ENCODE measurements at places on chromosomes 7 and 10.

DNA sequence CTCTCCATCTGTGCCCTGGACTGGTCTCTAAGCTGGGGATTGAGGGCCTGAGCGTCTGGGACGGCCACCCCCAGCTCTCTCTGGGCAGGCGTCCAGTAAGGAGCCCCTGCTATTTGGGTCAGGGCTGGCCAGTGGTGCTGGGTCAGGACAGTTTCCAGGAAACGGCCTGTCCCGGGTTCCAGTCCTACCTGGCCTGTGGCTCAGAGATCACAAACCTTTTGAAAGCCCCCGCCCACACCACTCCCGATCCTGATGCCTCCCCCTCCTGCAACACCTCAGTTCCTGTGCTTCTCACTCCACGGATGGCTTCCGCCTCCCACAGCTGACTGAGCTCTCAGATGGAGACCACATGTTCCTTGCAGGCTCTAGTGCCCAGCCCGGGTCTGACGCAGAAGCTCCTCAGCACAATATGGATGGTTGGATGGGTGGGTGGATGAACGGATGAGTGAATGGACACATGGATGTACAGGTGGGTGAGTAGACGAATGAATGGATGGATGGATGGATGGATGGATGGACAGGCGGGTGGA, 91.7 kb upstream of the PDGFA start:
- DNase-seq = no peak

GRCh38 chr10:23656735-23657134, 217.9 kb downstream of the OTUD1 start:
- DNase-seq = no peak

DNA sequence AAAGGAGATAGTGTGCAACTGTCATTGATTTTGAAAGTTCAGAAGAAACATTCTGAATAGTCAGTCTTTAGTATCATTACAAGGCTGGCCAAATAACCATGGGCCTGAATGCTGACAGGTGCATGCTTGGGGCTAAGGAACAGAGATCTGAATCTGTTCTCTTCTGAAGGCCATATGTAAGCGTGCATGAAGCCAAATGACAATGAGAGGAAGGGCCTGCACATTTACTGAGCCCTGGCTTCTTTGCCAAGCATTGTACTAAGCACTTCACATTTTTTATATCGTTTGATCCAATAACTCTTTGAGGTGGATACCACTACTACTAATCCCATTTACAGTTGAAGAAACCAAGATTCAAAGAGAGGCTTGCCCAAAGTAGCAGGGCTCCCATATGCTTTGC, 22.5 kb upstream of the TIAL1 start:
- DNase-seq = no peak

DNA sequence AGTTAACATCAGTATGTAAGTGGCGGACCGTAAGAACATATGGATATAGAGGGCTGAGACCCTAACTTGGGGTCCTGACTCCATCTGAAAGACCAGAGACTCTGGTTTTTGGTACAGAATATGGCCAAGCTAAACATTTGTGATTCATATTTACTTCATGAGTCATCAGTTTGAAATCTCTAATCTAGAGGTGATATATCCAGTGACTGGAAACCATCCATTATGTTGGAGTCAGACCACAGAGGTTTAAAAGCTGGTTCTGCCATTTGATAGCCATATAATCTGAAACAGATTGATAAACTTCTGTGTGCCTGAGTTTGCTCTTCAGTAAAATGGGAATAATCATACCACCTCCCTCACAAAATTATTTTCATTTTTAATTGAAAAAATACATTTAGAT, 505.3 kb downstream of the SORCS3 start:
- no peak for DNase-seq

- DNase-seq = no peak
These were observed 129.0 kb downstream of the CDH23 start for GRCh38 chr10:71525721-71526120.

GRCh38 chr7:118111347-118111746, 72.6 kb upstream of the LSM8 start:
- DNase-seq = peak; percentile 3

DNA sequence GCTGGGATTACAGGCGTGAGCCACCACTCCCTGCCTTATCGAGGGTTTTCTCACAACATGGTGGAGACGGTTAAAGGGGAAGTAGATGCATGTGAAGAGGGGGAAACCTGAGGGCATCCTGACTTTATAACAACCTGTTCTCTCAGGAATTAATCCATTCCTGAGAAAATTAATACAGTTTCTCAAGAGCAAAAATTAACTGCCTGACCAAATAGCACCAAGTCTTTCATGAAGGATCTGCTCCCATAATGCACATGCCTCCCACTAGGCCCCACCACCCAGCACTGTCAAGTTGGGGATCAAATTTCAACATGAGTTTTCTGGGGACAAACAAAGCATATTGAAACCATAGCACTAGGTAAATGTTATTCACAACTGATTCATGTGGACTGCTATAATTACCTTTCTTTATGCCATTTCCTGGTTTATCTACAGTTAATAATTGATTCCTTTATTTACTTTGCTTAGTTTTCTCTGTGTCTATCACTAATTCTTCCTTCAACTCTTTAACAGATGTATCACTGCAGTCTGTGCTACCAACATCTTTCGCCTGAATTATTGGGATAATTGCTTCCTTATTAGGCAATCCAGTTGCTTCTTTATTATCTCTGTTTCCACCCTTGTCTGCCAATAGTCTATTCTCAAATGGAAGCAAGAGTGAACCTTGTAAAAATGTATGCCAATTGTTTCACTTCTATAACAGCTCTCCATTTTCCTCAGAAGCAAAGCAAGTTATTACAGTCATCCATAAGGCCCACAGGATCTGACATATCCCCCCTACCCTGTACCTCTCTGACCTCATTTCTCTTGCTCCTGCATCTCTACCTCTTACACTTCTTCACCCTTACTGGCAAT, 12.9 kb upstream of the MICU1 start:
- DNase-seq = no peak

GRCh38 chr7:99440195-99440594, 1.5 kb downstream of the CPSF4 start:
- DNase-seq = no peak

DNA sequence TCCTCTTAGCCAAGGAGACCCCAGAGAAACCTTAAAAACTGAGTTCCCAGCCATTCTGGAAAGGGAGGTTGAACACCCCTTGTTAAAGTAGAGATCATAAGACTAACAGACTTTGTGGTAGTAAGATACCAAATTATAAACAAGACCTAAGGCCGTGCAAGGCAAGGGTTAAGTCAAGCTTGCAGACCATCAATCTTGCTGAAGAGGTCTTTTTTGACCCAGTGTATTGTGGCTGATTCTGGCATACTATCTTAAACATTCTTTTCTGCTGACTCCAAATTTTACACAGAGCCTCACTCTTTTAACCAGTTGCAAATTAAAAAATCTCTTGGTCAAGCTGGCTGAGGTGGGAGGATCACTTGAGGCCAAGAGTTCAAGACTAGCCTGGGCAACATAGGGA, 1.2 kb upstream of the TBRG4 start:
- DNase-seq = no peak

- DNase-seq = no peak
These were observed 42.8 kb upstream of the TSPAN33 start for GRCh38 chr7:129101746-129102145.

DNA sequence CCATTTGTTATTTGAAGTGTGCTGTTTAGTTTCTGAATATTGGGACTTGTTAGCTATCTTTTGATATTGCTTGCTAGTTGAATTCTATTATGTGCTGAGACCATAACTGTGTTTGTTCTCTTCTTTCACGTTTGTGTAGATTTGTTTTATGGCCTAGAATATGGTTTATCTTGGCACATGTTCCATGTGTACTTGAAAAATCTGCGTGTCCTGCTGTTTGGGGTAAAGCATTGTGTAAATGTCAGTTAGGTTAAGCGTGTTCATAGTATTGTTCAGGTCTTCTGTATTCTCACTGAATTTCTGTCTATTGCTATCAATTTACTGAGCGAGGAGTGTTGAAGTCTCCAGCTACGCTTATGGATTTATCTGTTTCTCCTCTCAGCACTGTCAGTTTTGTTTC, 19.4 kb downstream of the MMP21 start:
- DNase-seq = no peak

DNA sequence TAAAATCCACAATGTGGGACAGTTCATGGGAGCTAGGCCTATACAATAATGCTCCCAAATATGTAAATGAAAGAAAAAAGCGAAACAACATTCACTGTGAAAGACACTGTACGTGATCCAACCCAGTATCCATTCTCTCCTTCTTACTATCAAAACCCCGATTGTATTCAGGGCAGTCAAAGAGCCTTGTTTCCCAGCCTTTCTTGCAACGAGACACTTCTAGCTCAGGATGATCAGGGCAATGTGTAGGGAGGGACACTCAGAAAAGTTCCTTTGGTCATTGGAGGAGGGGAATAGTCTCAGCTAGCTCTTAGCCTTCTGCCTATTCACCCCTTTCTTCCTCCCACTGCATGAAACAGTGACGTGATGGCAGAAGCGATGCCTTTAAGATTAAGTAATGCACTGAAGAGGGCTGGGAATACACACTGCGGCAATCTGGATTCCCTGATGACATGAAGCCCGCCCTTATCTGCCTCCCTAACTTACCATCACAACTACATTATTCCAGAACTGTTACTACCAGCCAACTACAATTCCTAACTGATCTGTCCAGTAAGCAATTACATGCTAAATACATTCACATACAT, 27.3 kb downstream of the UBE2H start:
- no peak for DNase-seq

- peak; percentile 78 for DNase-seq
These were observed 1.1 kb downstream of the TRRAP start for GRCh38 chr7:98879198-98879978.

DNA sequence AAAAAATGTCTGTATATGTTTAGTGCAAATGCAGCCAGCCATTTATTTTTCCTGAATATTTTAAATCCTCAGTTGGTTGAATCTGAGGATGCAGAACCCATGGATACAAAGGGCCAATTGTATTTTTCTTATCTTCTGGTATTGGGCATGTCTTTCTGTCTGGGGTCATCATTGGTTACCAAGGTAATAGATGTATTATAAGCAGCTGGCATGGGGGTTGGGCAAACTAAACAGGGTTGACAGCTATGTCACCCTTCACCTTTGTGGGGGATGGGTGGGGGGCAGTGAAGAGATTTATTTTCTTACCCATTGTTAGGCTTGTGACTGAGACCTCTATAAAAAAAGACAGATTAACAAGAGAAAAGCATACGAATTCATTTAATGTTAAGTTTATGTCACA, 38.8 kb downstream of the CDHR3 start:
- DNase-seq = no peak

GRCh38 chr7:75951506-75951905, 36.6 kb downstream of the POR start:
- DNase-seq = no peak

Data from activated T-cell treated with anti-CD3 and anti-CD28 coated beads, Interleukin-2, amount 50 U/mL, for 72 hours (primary cell).